ENCODE measurements at places on chromosomes 2 and 18.
A peak's percentile ranks its signal among the peaks of the same experiment; 100 is the strongest.

- H3K4me1 ChIP-seq = no peaks in the 10 kb centered on the region
- no peaks in the 10 kb centered on the region for H3K36me3 ChIP-seq
- H3K27me3 ChIP-seq = peaks cover 18% of the 10 kb centered on the region
- H3K27ac ChIP-seq = no peak overlapping the region
These were observed 7.5 kb downstream of the FMNL2 start for GRCh38 chr2:152342259-152343046.

- H3K36me3 ChIP-seq = no peaks in the 10 kb centered on the region
- no peak overlapping the region for H3K4me3 ChIP-seq
- no peak overlapping the region for H3K27ac ChIP-seq
- H3K4me1 ChIP-seq = peaks cover 19% of the 10 kb centered on the region
- no peaks in the 10 kb centered on the region for H3K27me3 ChIP-seq
- DNase-seq = no peak
These were observed 1.6 kb upstream of the RBM45 start for GRCh38 chr2:178110681-178111080.

DNA sequence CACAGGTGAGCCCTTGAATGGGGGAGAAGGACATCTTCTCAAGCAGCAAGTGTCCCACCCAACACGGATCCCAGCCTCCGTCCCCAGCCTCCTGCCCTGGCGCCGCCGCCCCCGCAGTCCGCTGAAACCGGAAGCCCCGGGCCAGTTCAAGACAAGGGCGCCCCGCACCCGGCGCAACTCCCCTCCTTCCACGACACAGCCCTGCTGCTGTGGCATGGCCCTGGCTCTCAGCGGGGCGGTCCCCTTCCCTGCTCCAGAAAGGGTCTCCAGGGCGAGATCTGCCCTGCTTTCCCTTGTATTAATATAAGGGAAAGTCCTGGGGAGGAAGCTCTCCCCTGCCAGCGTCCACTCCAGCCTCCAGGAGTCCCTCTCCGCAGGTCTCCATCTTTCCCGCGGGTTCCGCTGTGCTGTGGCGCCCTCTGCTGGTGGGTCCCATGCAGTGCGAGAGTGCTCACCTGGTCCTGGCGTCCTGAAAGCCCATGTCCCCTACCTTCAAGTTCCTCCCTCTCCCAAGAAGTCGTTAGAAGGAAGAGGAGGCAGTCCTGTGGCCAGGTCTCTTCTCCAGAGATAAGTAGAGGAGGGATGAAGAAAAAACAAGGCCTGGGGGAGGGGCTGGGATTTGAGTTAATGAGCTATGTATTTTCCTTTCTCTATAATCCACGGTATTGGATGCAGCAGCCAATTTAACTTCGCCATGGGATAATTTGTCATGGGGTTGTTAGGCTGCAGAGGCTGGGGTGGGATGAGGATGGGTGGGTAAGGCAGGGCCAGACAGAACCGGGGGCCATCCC lies 176.0 kb downstream of the SMAD2 start:
- H3K4me1 ChIP-seq = no peaks in the 10 kb centered on the region
- DNase-seq = peak; percentile 75
- H3K4me3 ChIP-seq = no peak overlapping the region
- H3K36me3 ChIP-seq = no peaks in the 10 kb centered on the region
- peaks cover 6% of the 10 kb centered on the region for H3K27me3 ChIP-seq

DNA sequence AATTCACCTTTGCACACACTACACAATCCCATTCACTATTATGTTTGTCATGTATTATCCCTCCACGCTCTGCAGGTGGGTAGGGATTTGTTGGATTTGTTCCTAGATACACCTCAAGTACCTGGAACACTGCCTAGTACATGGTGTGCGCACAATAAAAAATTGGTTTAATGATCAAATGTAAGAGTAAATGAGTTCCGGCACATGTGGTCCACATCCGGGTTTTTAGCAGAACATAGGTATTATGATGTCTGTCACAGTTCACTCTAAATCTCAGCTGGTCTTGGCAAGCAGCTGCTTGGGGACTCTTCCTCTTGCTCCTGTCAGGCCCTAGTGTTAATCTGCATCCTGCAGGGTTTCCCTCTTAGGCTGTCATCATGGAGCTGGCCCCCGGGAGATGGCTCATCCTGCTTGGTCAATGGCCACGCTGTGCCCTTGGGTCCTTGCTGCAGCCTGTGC lies 21.8 kb upstream of the IL1R1 start:
- peaks cover 2% of the 10 kb centered on the region for H3K27me3 ChIP-seq
- H3K36me3 ChIP-seq = no peaks in the 10 kb centered on the region
- no peak for DNase-seq
- H3K27ac ChIP-seq = no peak overlapping the region
- H3K4me3 ChIP-seq = no peak overlapping the region

DNA sequence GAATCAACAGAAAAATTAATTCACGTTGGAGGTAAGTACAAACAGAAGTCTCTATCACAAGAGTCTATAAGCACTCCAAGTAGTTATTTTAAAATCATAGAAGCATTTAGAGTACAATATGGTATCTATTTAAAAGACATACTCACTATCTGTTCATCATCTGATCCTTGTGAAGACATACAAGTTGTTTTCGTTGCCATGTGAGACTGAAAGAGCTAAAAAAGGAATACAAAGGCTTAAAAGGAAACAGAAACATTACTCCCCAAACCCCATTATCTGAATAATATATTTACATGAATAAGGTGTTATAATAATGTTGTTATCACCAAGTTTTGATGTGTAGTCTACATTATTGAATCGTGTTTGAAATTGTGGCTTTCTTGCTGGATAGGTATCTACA lies 20.9 kb downstream of the SEPTIN10 start:
- no peak overlapping the region for H3K4me3 ChIP-seq
- no peak for DNase-seq
- no peaks in the 10 kb centered on the region for H3K4me1 ChIP-seq
- H3K36me3 ChIP-seq = no peaks in the 10 kb centered on the region
- H3K27me3 ChIP-seq = no peaks in the 10 kb centered on the region
- H3K27ac ChIP-seq = no peak overlapping the region

DNA sequence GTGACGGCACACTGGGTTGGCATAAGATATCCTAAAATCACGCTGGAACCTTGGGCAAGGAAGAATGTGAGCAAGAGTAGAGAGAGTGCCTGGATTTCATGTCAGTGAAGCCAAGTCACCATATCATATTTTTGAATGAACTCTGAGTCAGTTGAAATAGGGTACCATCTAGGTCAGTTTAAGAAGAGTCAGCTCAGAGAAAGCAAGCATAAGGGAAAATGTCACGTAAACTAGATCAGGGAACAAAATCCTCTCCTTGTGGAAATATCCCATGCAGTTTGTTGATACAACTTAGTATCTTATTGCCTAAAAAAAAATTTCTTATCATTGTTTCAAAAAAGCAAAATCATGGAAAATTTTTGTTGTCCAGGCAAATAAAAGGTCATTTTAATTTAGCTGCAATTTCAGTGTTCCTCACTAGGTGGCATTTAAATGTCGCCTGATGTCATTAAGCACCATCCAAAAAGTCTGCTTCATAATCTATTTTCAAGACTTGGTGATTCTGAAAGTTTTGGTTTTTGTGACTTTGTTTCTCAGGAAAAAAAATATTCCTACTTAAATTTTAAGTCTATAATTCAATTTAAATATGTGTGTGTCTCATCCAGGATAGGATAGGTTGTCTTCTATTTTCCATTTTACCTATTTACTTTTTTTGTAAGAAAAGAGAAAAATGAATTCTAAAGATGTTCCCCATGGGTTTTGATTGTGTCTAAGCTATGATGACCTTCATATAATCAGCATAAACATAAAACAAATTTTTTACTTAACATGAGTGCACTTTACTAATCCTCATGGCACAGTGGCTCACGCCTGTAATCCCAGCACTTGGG lies 19.6 kb downstream of the RSAD2 start:
- peaks cover 76% of the 10 kb centered on the region for H3K36me3 ChIP-seq
- H3K4me3 ChIP-seq = no peak overlapping the region
- no peaks in the 10 kb centered on the region for H3K27me3 ChIP-seq
- no peak for DNase-seq
- peak overlapping the region; percentile 35 for H3K27ac ChIP-seq

GRCh38 chr2:174967086-174967485 lies 38.1 kb downstream of the CHN1 start:
- no peak overlapping the region for H3K4me3 ChIP-seq
- H3K4me1 ChIP-seq = peaks cover 10% of the 10 kb centered on the region
- no peak overlapping the region for H3K27ac ChIP-seq
- no peaks in the 10 kb centered on the region for H3K36me3 ChIP-seq

DNA sequence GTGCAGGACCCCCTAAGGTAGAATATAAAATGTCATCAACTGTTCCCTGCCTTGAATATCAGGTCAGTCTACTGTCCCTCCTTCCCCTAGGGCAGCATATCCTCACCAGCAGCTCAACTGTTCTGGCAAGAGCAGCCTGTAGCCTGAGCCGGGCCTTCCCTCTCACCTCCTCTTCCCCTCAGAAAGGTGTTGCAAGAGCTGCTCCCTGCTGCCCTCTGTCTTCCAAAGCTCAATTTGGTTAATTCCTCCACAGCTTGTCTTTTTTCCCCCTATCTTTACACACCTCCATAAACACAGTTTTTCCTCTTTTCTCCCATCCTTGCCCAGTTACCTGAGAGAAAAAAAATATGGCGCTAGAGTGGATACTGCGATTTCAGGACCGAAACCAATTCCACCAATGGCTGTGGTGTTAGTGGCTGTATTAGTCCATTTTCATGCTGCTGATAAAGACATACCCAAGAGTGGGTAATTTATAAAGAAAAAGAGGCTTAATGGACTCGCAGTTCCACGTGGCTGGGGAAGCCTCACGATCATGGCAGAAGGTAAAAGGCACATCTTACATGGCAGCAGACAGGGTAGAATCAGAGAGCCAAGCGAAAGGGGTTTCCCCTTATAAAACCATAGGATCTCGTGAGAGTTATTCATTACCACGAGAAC lies 184.7 kb downstream of the MREG start:
- peaks cover 4% of the 10 kb centered on the region for H3K27me3 ChIP-seq
- H3K36me3 ChIP-seq = no peaks in the 10 kb centered on the region
- DNase-seq = no peak
- no peak overlapping the region for H3K27ac ChIP-seq

DNA sequence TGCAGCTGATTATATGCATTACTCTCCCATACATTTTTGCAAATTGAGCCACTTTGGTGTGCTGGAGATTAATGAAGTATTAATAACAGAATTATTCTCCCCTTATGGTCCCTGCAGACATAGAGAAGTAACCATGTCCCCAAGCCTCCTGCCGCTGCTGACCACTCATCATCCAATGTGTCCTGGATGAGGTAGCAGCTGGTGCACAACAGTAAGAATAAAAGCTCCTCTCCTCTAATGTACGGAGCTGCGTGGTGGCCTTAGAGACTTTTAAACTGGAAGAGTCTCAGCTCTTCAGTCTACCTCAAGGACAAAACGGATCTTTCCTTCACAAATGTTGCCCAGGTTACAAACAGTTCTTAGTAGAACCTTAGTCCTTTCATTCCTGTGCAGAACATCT lies 37.7 kb downstream of the TPO start:
- H3K27me3 ChIP-seq = peaks cover 17% of the 10 kb centered on the region
- no peak for DNase-seq
- no peaks in the 10 kb centered on the region for H3K4me1 ChIP-seq
- no peak overlapping the region for H3K27ac ChIP-seq
- H3K4me3 ChIP-seq = no peak overlapping the region

Data from activated naive CD8-positive, alpha-beta T cell treated with anti-CD3 and anti-CD28 coated beads, Interleukin-2, amount 10 ng/mL, durations not matched to agents 7 days and 5 days (primary cell).